Activated T-cell treated with anti-CD3 and anti-CD28 coated beads, Interleukin-2, amount 50 U/mL, for 48 hours (primary cell): ENCODE measurements at places on chromosomes 12 and 14.

- peak; percentile 20 for DNase-seq
Observed at GRCh38 chr14:57533214-57533613, 39.6 kb upstream of the CCDC198 start.

GRCh38 chr14:94517248-94517640 is 8.0 kb upstream of the SERPINA12 start:
- DNase-seq = no peak

- no peak for DNase-seq
Observed at GRCh38 chr14:87260460-87260859, 732.5 kb downstream of the GALC start.

- DNase-seq = no peak
Observed at GRCh38 chr12:105462831-105463230, 132.3 kb downstream of the C12orf75 start.

GRCh38 chr12:92237762-92238523 is 92.3 kb upstream of the BTG1 start:
- DNase-seq = no peak

DNA sequence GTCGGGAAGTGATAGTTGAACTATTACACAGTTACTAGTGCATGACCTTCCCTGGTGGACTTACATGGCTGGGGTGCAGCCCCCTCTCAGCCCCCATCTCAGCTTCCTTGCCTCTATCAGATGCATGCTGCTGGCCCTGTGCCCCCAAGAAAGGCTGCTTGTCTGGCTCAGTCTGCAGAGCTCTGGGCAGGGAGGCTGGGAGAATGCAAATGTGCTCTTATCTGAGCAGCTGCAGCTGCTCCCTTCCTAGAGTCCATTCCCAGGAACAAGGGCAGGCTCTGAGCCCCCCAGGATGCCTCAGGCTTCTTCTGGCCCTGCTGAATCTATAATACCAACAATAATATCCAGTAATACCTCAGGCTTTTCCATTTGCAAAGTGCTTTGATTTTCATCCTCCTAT is 218.1 kb upstream of the SRRM4 start:
- DNase-seq = no peak

DNA sequence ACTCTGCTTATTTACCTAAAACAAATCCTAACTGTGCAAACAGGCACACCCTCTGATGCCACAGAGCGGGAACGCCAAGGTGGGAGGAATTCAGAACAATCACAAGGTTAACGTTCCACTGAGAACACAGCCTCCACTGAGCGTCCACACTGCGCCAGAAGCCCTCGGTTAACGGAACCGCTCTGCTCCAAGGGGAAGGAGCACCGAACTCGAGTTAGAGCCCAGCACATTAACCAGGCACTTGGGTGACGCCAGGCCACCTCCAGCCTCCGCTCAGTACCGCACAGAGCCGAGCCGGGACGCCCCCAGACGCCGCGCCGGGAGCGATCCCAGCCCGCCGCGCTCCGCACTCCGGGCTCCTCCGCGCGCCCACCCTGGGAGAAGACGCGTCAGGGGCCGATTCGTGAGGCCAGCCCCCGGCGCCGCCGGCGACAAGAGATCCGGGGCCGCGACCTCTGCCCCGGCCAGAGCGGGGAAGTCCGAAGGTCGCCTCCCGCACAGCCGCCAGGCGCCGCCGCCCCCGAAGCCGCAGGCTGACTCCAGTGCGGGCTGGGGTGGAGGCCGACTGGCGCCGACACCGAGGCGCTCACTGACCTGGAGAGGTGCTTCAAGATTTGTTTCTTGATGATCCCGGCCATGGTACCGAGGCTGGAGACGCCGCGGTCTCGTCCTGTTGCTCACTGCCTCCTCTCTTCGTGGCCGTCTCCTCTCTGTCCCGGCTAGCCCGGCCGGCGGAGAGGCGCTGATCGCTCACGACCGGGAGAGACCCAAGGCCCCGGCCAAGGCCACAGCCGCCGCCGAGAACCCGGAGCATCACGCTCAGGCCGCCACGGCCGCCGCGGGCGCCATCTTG is 450 bp downstream of the BLTP3B start:
- DNase-seq = peak; percentile 72

DNA sequence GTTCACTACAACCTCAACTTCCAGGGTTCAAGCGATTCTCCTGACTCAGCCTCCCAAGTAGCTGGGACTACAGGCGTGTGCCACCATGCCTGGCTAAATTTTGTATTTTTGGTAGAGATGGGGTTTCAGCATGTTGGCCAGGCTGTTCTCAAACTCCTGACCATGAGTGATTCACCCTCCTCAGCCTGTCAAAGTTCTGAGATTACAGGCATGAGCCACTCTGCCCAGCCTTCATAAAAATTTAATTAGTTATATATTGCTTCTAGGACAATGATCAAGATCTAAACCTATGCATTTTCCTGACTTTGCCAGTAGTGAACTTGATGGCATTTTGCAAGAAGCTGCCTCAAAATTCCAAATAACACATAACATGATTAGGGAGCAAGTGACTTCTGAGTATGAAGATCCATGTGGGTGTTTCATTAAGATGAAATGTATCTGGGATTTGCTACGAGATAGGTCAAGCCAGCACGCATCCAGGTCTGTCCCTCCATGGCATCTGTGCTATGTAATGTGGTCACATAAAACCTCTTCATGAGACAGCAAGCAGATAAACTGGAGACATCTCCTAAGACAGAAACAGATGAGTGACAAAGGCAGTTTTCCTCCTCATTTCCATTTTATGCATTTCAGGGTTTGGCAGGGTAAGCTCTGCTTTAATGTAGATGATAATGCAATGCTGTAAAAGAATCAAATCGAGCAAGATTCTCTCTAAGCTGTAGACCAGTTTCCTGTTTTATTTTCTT is 319.4 kb upstream of the ATP2B1 start:
- no peak for DNase-seq

GRCh38 chr12:93645702-93646101 is 31.5 kb upstream of the CRADD start:
- no peak for DNase-seq

DNA sequence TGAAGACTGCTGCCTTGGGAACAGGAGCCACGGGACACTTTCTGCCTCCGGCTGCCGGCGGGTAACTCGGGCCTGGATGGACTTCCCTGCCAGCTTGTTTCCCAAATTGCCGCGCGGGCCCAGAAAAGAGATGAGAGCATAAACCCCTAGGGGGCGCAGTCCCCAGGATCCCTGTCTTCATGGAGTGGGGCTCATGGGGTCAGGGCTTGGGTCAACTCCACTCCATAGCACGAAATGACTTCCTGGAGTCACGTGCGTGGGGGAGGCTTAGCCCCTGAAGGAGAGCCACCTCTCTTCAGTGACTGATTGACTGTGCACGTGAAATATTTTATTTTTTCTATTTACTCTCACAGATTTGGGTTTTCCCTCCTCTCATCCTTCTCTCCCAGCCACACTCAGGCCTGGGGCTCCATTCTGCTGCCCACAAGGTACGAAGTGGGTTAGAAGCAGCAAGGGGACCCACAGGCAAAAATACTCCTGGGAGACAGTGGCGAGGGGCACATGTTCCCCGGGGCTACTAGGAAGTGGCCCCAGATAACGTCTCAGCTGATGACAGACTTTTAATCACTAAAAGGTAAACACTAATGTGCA is 10.0 kb downstream of the PGF start:
- peak; percentile 57 for DNase-seq

GRCh38 chr12:58349161-58349560 is 407.8 kb downstream of the ATP23 start:
- DNase-seq = no peak

GRCh38 chr12:777550-778047 is 25.2 kb downstream of the WNK1 start:
- DNase-seq = no peak

- DNase-seq = no peak
Observed at GRCh38 chr12:31727192-31727591, 1.6 kb downstream of the AMN1 start.

DNA sequence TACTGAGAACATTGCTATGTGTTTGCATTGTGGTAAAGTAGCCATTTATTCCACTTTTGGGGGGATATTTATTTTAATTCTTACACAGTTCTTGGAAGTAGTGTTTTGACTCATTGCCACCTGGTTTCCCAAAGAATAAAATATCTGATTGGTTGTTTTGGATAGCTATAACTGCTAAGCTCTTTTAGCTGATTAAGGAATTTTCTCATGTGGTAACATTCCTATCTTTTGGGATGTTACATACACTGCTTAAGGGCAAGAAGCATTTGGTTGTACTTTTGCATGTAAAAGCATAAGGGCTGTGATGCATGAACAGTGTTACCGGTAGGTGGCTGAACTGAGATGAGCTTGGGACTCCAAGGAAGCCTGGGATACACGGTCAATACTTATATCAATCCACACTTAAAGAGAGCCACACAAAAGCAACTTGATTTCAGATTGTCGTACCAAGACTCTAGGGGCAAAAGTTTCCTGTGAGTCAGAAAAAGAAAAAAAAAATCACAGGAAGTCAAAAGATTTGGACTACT is 71.4 kb upstream of the PRKD1 start:
- no peak for DNase-seq

- no peak for DNase-seq
Observed at GRCh38 chr12:1668833-1669543, 21.9 kb upstream of the ADIPOR2 start.

DNA sequence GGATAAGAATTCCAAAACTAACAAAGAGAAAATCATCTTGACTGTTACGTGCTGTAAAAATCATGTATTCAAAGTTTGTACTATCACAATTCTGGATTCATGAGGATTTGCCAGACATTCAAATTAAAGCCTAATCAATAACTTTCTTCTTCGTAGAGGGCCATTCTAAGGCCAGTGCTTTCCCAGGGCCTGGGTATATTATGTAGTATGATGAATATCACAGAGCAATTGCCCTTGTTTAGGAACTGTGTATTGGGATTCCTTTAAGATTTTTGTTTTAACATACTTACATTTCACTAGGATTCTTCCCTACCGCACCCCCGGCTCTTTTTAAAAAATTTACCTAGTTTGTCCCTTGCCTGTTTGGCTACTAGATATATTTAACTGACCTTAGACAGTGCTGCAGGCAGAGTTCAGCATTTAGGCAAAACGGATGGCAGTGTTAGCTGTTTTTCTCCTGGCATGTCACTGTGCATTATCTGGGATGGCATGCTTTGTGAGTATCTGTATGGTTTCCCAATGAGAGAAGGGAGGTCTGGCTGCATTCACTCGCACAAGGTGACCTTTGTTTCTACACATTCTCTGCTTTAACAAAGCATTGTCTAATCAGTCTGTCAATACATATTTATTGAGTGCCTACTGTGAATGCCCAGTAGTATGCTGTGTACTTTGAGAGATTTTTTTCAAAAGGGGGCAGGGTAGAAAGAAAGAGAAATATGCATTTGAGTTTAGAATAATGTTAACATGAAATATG is 63.3 kb downstream of the ERC1 start:
- no peak for DNase-seq

DNA sequence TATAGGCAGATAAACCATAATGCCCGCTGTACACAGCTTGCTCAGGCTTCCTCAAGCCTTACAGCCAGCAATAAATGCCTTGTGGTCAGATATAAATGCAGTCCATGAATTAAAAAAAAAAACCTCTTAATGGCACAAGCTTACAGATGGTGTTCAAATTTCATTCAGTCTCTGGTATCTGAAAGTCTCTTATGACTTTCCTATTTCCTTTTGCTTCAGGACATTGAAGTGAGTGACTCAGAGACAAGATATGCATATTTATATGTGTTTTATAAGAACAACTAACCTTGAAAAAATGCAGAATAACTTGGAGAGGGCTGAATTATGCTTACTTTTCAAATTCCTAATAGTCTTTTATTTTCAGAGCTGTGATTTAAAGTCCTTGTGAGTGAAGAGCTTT is 426.9 kb upstream of the MIS18BP1 start:
- no peak for DNase-seq

DNA sequence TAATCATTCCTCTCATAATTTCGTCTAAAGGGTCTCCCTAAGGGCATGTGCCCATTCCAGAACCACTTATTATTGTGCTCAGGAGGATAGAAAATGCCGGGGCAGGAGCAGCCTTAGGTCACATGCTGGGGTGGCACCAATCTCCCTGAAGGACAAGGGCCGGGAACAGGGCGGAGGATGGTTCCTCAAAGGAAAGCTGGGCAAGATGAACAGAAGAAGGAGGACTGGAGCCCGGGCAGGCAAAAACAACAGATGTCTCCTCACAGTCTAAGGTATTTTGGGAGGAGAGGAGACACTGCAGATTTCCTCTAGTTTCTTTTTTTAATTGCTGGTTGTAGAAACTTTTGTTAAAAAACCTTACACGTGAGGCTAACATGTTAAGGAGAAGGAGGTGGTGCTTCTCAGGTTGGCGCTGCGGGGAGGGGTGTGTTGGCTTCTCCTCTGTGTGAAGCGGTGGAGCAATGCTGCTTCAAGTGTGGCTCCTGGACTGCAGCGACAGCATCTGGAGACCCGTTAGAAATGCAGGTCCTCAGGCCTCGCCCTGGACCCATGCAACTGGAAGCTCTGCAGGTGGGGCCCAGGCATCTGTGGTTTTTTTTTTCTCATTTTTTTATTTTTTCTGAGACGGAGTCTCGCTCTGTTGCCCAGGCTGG is 164.8 kb downstream of the AACS start:
- DNase-seq = no peak

DNA sequence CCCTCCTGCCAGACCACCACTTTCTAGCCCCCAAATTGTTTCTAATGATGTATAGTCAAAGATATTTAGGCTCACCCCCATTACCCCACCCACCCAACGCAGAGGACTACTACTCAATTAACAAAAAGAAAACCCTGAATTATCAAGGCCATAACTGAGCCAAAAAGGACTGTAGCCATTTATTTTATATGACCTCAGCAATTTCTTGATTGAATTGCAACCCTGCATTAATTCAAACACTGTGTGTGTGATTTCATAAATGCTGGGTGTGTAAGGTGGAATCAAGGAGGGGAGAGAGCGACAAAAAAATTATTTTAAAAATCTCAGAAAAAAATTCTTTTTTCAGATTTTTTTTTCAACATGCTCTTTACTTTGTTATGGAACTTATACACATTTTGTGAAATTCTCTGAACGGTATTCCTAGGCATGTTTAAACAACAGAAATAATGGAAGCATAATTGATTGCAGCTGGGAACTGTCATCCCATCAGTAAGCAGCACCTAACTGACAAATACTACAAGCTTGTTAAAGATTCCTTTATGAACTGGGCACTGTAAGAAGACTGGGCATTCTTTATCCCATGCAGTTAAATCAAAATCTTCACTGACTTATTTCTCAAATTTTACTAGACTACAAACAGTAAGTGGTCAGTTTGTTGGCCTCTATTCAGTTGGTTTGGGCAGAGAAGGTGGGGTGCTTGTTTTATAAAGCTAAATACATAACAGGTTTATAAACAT is 179.1 kb downstream of the SOX5 start:
- no peak for DNase-seq
